Sigmoid colon (tissue), 7 donors: ENCODE measurements at places on chromosomes 2 and 18. TPM values are rescaled to one million over a fixed set of nuclear protein-coding genes. Genes with fewer than 3 reads are reported as not detected.

- DNase-seq = no peak
Observed at GRCh38 chr2:152051436-152051835, 47.4 kb downstream of the CACNB4 start.

DNA sequence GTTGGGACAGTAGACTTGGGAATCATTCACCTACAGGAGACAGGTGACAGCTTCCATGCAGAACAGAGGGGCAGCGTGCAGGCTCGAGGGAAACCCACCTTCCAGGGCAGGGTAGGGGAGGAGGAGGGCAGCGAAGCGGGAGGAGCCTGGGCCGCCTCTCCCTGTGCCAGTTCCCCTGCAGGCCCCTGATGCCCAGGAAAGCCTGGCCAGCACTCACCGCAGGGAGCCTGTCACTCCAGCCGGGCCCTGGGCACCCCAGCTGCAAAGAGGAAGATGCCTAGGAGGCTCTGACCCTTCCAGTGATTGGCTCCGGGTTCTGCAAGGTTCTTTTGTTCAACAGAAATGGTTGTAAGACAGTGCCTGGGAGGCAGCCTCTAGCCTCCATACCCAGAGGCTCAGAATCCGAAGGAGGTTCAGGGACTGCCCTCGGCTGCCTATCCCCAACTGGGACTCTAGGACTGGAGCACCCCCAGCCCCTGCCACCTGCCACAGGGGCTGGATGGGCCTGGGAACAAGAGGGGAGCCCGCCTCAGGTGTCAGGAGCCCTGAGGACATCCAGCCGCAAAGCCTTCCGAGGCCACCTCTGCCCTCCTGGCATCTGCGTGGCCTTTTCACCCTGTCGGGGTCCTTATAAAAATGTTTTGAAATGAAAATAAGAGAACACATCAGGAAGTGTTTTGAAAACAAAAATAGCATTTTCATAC lies 103.2 kb downstream of the PTGR3 start:
- DNase-seq = no peak

FAM237A gene
- not detected for total RNA-seq

GRCh38 chr2:53058526-53058925 lies 709.1 kb upstream of the CHAC2 start:
- DNase-seq = no peak

GRCh38 chr2:156518138-156518537 lies 82.0 kb downstream of the GPD2 start:
- no peak for DNase-seq

- no peak for DNase-seq
Observed at GRCh38 chr18:54151376-54151775, 73.1 kb downstream of the MBD2 start.
